ENCODE measurements at places on chromosomes 11 and 22.

DNA sequence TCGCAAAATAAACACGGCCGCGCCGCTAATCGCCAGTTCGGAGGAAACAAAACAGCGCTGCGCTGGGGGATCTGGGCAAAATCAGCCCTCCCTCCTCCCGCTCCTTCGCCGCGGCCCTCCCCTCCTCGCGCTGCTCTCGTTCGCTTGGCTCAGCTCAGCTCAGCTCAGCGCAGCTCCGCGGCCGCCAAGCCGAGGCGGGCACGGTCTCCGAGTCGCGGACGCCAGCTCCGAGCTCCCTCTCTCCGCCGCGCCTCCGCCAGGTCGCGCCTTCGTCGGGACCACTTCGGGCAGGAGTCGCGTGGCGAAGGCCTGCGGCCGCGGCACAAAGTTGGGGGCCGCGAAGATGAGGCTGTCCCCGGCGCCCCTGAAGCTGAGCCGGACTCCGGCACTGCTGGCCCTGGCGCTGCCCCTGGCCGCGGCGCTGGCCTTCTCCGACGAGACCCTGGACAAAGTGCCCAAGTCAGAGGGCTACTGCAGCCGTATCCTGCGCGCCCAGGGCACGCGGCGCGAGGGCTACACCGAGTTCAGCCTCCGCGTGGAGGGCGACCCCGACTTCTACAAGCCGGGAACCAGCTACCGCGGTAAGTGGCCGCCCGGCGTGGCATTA, at the start of gene SPON1:
SPON1 (plus strand) TSS at position 162 of the 607 bp plus-strand sequence; CDS start at position 344, 182 bp downstream.
- no peak for DNase-seq

- no peak for DNase-seq
These were observed 3.4 kb upstream of the DPP3 start for GRCh38 chr11:66476841-66477251.

DNA sequence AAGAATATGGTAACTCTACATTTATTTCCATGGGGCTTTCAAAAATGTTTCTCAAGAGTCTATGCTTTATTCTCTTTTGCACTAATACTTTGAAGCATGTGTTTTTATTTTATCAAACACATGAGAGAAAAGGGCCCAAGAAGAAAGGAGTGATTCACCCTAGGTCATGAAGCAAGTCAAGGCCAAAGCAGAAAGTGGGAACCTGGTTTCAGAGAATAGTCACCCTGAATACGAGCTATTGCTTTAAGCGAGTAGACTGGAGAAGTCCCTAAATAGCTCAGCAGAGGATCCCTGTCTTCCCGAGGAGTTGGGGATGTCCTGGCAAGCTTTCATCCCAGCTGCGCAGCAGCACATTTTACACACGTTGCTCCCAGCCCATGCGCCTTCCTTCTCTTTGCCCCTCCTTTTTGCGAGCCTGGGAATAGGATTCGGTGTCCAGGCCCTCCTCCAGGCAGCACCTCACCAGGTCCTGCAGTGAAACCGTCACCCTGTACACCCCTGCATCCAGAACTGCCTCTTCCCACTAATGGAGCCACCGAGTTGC, 19.1 kb downstream of the MPEG1 start:
- no peak for DNase-seq

GRCh38 chr11:12267921-12268320, 109.5 kb upstream of the PARVA start:
- no peak for DNase-seq

DNA sequence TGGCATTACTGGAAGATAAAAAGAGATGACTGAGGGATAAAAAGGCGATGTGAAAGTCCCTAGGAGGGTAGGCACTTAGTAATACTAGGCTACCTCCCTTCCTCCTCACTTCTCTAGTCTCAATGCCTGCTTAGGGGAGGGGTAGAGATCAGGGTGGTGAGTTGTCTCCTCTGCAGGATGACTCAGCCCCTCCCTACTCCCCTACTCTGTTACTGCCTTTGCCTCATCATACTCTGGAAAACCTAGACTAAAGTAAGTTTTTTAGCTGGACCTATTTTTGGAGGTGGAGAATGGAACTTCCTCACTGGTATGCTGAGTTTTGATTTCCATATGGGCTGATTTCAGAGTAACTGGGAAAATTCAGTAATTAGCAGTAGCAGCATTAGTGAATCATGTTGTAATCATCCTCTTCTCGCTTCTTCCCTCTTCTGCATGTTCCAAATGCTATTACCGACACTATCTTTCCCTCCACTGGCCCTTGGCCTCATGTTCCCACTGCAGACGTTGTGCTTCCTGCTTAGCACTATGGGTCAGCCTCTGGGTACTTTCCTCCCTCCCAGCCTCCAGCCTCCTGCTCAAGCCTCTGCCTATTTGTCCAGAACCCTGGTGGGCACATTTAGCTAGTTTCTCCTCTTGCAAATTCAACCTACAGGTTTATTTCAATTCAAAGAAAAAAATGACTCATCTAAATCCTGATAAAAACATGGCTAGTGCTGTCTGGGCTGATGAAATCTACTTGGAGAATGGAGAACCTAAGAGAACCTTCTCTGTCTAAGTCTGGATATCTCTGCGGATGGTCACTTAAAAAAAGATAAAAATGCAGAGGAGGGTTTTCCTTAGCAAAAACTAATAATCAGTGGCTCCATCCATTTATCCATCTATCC, 281.7 kb downstream of the ST3GAL4 start:
- DNase-seq: no peak
